ENCODE measurements at places on chromosomes 4 and X. TPM values are rescaled to one million over a fixed set of nuclear protein-coding genes. Genes with fewer than 3 reads are reported as not detected.

DNA sequence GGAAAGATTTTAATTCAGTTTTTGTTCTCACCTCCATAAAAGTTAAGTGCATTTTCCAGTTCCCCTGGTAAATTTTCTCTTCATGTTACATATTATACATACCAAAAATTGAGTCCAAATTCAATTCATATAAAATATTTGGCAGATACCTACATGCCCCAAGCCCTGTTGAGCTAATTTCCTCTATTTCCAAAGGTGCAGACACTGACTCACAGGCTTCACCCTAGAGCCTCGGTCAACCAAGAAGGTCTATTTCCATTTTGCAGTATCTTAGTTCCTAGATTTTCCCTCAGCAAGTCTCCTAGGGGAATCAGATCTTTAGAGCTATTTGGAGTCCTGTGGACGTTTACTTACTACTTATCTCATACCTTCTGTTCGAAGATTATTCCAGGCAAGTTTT, 174.4 kb downstream of the TSPAN5 start:
- H3K4me1 ChIP-seq, result no peaks in the 10 kb centered on the region
- DNase-seq, result no peak
- H3K27ac ChIP-seq, result no peak overlapping the region
- no peaks in the 10 kb centered on the region for H3K36me3 ChIP-seq
- no peaks in the 10 kb centered on the region for H3K27me3 ChIP-seq
- no peak overlapping the region for H3K4me3 ChIP-seq

GRCh38 chr4:151324752-151325110, 674 bp downstream of the SH3D19 start:
- no peaks in the 10 kb centered on the region for H3K36me3 ChIP-seq
- no peaks in the 10 kb centered on the region for H3K27me3 ChIP-seq
- peak overlapping the region; percentile 52 for H3K4me3 ChIP-seq
- DNase-seq, result peak; percentile 77

DNA sequence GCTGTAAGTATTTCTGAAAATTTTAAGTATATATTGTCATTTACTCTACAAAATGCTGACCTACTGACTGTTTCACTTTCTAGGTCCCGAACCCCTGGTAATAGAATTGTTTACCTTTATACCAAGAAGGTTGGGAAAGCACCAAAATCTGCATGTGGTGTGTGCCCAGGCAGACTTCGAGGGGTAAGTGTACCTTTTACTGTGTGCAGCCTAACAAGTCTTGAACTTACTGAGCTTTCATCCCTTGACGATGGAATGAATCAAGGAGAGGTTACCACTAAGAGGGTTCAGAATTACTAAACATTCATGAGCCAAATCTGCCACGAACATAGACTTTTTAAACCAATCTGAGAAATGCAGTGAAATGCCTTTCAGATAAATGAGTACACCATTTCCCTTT, 1.6 kb downstream of the RPL34 start:
- H3K4me1 ChIP-seq, result peaks cover 26% of the 10 kb centered on the region
- H3K4me3 ChIP-seq, result no peak overlapping the region
- H3K36me3 ChIP-seq, result peaks cover 3% of the 10 kb centered on the region
- no peaks in the 10 kb centered on the region for H3K27me3 ChIP-seq

- H3K27ac ChIP-seq, result no peak overlapping the region
- no peaks in the 10 kb centered on the region for H3K27me3 ChIP-seq
- no peak for DNase-seq
These were observed 5.4 kb upstream of the PIM2 start for GRCh38 chrX:48924270-48924669.

- no peaks in the 10 kb centered on the region for H3K27me3 ChIP-seq
- no peak overlapping the region for H3K27ac ChIP-seq
- no peak overlapping the region for H3K4me3 ChIP-seq
- H3K36me3 ChIP-seq, result no peaks in the 10 kb centered on the region
These were observed 77.0 kb downstream of the GLRA3 start for GRCh38 chr4:174752026-174752425.

GRCh38 chr4:167885872-167886271, 206.5 kb upstream of the ANXA10 start:
- H3K27me3 ChIP-seq, result no peaks in the 10 kb centered on the region
- DNase-seq, result no peak
- no peaks in the 10 kb centered on the region for H3K36me3 ChIP-seq
- no peak overlapping the region for H3K27ac ChIP-seq

- H3K36me3 ChIP-seq, result no peaks in the 10 kb centered on the region
- H3K4me3 ChIP-seq, result peak overlapping the region; percentile 54
- peak overlapping the region; percentile 87 for H3K27ac ChIP-seq
- H3K4me1 ChIP-seq, result peaks cover 14% of the 10 kb centered on the region
- no peak for DNase-seq
These were observed 1.1 kb downstream of the BMPR1B start for GRCh38 chr4:94758700-94759399.

GRCh38 chrX:39665830-39666518, 431.8 kb downstream of the BCOR start:
- no peak for DNase-seq
- no peaks in the 10 kb centered on the region for H3K27me3 ChIP-seq
- no peak overlapping the region for H3K4me3 ChIP-seq
- no peak overlapping the region for H3K27ac ChIP-seq
- no peaks in the 10 kb centered on the region for H3K36me3 ChIP-seq

DNA sequence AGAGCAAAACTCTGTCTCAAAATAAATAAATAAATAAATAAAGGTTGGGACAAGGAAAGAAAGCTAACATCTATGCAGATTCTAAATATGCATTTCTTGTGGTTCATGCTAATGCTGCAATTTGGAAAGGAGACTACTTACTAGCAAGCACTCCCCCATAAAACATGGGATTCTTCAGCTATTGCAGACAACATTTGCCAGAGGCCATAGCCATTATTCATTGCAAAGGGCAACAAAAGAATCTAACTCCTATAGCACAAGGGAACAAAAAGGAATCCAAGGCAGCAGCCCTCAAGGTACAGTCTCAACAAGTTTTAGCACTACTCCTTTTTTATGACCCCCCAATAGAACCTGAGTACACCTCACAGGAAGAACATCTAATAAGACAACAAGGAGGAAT, 8.0 kb upstream of the HERC5 start:
- H3K36me3 ChIP-seq, result no peaks in the 10 kb centered on the region
- no peak overlapping the region for H3K4me3 ChIP-seq
- no peaks in the 10 kb centered on the region for H3K4me1 ChIP-seq
- H3K27me3 ChIP-seq, result no peaks in the 10 kb centered on the region
- H3K27ac ChIP-seq, result no peak overlapping the region

DNA sequence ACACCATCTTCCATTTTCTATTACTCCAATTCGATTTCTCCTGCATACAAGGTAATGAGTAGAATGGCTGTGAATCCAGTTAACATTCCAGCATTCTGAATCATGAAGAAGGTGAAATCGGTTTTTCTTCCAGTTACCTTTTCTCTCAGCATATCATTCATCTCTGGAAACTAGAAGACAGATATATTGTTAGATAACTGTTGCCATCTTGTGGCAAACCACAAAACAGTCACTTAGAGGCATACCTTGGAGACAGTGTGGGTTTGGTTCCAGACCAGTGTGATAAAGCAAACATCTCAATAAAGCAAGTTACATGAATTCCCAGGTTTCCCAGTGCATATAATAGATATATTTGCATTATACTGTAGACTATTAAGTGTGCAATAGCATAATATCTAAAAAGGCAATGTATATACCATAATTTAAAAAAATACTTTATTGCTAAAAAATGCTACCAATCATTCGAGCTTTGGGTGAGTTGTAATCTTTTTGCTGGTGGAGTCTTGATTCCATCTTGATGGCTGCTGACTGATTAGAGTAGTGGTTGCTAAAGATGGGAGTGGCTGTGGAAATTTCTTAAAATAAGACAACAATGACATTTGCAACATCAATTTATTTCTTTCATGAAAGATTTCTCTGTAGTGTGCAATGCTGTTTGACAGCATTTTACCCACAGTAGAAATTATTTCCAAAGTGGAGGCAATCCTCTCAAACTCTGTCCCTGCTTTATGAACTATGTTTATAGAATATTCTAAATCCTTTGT, 82.1 kb downstream of the SLC39A8 start:
- no peaks in the 10 kb centered on the region for H3K4me1 ChIP-seq
- H3K27me3 ChIP-seq, result no peaks in the 10 kb centered on the region
- H3K36me3 ChIP-seq, result no peaks in the 10 kb centered on the region
- H3K27ac ChIP-seq, result no peak overlapping the region
- no peak for DNase-seq

DNA sequence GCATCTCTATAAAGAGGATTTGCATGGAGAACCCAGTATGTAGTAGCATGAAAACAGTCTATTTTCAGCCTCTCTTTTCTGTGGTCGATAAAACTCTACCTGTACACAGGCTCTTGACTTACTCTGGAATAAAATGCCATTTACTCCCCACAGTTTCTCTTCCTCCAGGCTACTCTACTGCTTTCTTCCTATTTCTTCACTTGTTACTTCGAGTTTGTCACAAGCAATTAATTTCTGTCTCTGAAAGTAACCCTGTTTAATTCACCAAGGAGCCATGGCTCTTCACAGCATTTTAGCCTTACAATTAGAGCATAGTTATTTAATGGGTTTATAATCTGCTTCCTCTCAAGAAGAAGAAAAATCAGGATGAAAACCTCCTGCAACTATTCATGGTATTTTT, 472.9 kb upstream of the PRKX start:
- H3K4me1 ChIP-seq, result no peaks in the 10 kb centered on the region
- no peak overlapping the region for H3K4me3 ChIP-seq

- H3K27me3 ChIP-seq, result no peaks in the 10 kb centered on the region
- no peak overlapping the region for H3K4me3 ChIP-seq
- H3K36me3 ChIP-seq, result no peaks in the 10 kb centered on the region
- H3K4me1 ChIP-seq, result no peaks in the 10 kb centered on the region
- no peak for DNase-seq
- H3K27ac ChIP-seq, result no peak overlapping the region
These were observed 243.4 kb downstream of the ARHGAP10 start for GRCh38 chr4:147975325-147975724.

GRCh38 chr4:87843936-87844335, 11.2 kb downstream of the MEPE start:
- H3K27me3 ChIP-seq, result no peaks in the 10 kb centered on the region
- peaks cover 7% of the 10 kb centered on the region for H3K4me1 ChIP-seq
- no peak for DNase-seq
- no peaks in the 10 kb centered on the region for H3K36me3 ChIP-seq
- H3K27ac ChIP-seq, result no peak overlapping the region

GRCh38 chr4:149791851-149792250, 23.8 kb downstream of the IQCM start:
- DNase-seq, result no peak
- no peak overlapping the region for H3K27ac ChIP-seq
- H3K4me3 ChIP-seq, result no peak overlapping the region
- H3K36me3 ChIP-seq, result no peaks in the 10 kb centered on the region
- H3K4me1 ChIP-seq, result no peaks in the 10 kb centered on the region

GRCh38 chr4:26287756-26288155, 33.1 kb upstream of the RBPJ start:
- no peaks in the 10 kb centered on the region for H3K27me3 ChIP-seq
- no peak for DNase-seq
- no peak overlapping the region for H3K4me3 ChIP-seq
- H3K4me1 ChIP-seq, result no peaks in the 10 kb centered on the region
- peak overlapping the region; percentile 7 for H3K27ac ChIP-seq
- H3K36me3 ChIP-seq, result no peaks in the 10 kb centered on the region

GRCh38 chr4:152356428-152357034, 179.4 kb downstream of the FBXW7 start:
- H3K4me3 ChIP-seq, result no peak overlapping the region
- no peaks in the 10 kb centered on the region for H3K36me3 ChIP-seq
- H3K4me1 ChIP-seq, result no peaks in the 10 kb centered on the region
- H3K27me3 ChIP-seq, result no peaks in the 10 kb centered on the region
- DNase-seq, result no peak
- no peak overlapping the region for H3K27ac ChIP-seq

TMEM156 gene
- not detected for total RNA-seq

MID1IP1 gene
- total RNA-seq, result 69.6 TPM

ZDHHC15 gene
- total RNA-seq, result 6.4 TPM

STK32B gene
- 3.9 TPM for total RNA-seq

BGN gene
- 13.3 TPM for total RNA-seq

CFI gene
- total RNA-seq, result 10.5 TPM

BMX gene
- total RNA-seq, result 1.6 TPM

PF4V1 gene
- not detected for total RNA-seq

CRLF2 gene
- 0.71 TPM for total RNA-seq

POU4F2 gene
- total RNA-seq, result not detected
